ENCODE measurements at places on chromosomes 16 and 17.
A peak's percentile ranks its signal among the peaks of the same experiment; 100 is the strongest.

DNA sequence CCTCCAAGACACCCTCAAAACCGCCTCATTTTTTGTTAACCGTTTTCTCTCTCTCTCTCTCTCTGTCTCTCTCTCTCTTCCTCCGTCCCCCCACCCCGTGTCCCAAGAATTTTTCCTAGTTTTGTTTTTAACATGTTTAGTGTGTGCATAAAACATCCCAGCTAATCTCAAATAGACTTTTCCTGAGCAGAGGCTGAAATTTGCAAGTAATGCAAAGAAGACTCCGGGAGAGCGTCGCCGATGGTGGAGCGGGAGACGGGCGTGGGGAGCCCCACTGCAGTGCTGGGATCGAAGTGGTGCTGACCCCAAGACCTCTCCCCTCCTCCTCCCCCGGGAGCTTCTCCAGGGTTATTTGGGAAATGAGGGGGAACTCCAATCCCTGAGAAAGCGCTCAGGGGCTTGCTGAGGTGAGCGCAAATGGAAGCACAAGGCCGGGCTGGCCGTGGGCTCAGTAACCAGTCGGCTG, 4.7 kb upstream of the DLX4 start:
- DNase-seq, result no peak

DNA sequence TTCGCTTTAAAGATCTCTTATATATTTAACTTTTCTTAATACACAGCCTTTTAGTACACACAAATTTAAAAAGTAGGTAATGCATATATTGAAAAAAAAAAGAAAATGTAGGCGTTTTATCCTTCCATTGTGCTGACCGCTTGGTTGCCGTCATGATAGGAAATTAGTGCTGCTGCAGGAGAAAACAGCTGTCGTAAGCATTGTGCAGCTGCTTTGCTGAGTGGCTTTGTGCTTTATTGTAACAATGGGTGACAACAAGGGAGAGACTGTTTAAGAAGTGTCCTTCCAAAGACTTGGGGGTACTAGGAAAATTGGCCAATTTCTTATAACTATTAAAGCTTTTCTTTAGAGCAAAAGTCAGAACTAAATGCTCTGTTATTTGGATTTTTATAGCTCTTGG, 5.0 kb downstream of the HERPUD1 start:
- DNase-seq, result no peak

DNA sequence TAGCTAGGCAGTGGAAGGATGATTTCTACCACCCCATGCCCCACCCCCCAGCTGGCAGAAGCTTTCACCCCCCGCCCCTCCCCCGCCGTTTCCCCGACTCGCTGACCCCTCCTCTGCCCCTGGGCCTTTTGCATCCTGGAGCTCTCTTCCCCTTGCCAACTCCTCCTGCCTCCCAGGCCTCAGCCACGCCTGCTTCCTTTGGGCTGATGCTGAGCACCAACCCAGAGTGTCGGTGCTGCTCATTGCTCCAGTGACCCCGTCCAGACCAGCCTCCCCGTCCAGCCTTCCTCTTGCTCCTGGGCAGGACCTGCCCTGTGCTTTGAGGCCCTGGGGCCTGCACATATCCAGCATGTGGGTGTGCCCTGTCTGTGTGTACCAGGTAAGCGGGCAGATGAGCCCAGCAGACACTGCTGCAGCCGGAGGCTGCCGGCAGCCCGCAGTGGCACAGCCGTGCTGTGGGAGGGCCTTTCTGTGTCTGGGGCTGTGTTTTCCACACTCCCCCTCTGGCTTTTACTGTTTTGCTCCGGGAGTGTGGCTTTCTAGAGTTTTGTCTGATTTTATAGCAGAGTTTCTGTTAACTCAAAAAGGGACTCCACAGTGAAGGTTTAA, 72.9 kb downstream of the JPH3 start:
- no peak for DNase-seq

DNA sequence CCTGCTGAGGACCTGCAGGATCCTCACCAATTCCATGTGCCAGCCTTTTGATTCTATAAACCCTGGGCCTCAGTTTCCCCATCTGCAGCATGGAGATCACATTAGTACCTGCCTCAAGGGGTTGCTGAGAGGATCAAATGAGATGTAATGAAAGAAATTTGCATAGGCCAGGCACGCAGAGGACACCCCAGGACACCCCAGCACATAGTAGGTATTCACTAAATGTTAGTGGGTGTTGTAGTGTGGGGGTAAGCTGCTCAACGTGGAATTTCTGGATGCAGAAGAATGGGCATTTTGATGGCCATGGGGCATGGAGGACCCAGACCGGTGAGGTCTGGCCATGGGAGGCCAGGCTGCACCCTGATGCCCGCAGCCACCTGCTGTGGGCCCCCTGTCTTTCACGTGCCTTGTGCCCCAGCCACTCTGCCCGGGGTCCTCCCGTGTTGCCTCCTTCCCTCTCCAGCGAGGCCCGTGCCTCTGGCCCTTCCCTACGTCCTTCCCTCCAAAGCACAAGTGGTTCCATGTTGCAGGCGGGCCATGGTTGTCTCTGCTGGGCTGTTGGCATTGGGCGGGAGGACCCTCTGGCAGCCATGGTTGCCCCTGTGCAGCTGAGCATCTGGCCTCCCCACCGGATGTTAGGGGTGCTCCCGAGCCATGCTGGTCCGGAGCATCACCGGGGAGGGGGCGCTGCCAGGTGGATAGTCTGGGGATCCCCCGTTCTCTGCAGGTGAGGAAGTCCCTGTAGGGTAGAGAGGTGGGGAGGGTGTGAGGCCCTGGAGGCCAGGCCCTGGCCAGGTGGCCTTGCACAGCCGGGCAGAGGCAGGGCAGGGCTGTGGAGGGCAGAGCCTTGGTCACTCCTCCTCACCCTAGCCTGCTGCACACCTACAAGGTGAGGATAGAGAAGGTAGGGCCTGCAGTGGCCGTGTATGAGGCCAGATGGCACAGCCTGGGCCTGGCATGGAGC, 8.6 kb downstream of the MAP2K3 start:
- DNase-seq, result no peak

GRCh38 chr17:67171560-67171959, 73.4 kb downstream of the HELZ start:
- DNase-seq, result no peak

DNA sequence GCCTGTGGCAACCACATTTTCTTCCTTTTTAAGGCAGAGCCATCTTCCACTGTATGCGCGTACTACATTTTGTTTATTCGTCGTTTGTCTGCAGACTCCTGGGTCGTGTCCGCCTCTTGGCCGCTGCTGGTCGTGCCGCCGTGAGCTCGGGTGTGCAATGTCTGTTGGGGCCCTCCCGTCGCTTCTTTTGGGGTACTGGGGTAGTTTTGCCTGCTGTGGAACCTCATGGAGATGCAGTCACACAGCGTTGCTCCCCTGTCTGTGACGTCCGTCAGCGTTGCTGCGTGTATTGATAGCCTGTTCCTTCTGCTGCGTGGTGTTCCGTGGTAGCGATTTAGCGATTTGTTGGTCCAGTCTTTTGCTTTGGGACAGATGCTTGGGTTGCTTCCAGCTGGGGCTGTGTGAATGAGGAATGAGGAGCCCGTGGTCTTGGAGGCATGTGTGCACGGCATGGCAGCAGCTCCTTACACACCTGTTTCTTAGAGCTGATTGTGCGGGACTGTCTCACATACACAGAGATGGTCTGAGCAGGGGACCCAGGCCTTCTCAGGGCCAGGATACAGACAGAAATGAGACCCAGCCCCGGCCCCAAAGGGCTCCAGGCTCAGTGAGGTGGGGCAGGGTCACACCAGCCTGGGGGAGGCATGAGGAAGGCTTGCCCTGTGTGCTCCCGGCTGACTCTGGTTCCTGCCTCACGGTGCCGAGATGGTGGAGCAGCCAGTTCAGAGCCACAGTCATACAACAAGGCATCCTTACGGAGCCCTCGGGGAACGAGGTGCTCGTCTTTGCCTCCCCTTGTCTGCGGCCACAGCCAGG, 78.4 kb upstream of the GSE1 start:
- DNase-seq, result no peak

- no peak for DNase-seq
These were observed 3.5 kb upstream of the SNX29 start for GRCh38 chr16:11973070-11973469.

- no peak for DNase-seq
These were observed 46.5 kb downstream of the NT5M start for GRCh38 chr17:17349724-17350106.

- no peak for DNase-seq
These were observed 1.6 kb upstream of the HSD3B7 start for GRCh38 chr16:30983289-30983889.

- DNase-seq, result peak; percentile 28
These were observed 4.8 kb downstream of the GSG1L2 start for GRCh38 chr17:9817086-9817485.

DNA sequence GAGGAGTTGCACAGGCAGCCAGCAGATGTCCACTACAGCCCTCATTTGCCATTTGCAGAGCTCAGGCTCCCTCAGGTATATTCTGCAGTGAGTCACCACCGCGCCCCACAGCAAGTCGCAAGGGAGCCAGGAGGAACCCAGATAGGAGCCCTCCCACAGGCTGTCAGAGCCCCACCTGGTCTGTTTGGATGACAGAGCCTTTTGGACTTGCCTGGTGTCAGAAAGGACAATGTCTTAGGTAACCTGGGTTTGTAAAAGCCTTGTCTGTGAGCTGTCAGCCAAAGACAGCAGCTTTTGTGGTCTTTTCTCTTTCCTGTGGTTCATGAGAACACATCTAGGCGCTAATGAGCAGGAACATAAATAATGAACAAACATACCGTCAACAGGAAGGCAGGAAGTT, 70.9 kb downstream of the GNAO1 start:
- no peak for DNase-seq

- DNase-seq, result no peak
These were observed 3.5 kb upstream of the CXCL16 start for GRCh38 chr17:4743216-4743615.

DNA sequence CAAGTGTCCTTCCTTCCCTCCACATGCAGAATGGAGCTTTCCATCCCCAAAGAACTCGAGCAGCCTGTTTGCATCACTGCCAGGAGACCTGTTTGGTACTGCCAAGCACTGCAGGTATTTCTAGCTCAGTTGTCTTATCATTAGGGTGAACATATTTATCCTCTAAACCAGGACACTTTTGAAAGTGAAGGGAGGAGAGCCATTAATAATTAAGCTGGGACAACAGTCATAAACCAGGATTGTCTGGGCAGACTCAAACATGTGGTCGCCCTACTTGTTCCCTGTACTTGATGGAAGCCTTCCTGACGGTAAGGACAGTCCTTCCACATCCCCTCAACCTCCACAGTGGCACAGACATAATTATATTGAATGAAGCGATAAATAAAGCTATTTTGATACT, 67.4 kb downstream of the PRKCA start:
- DNase-seq, result no peak

DNA sequence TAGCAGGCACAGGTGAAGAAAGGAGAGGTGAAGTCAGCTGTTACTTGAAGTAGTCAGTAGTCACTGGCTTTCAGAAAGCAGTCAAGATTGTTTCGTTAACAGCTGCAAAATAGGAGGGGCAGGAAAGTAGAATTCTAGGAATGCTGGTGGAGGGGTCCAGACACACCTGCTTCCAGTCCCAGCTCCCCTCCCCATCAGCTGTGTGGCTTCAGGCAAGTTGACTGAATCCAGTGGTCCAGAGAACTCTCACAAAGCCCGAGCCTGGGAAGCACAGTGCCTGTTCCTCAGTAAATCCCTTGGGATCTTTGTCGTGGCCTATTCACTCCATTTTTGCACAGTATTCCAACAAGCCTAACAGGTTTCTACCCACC, 4.6 kb upstream of the SOCS1 start:
- no peak for DNase-seq

- DNase-seq, result no peak
These were observed 532.8 kb downstream of the XYLT1 start for GRCh38 chr16:16938009-16938408.

DNA sequence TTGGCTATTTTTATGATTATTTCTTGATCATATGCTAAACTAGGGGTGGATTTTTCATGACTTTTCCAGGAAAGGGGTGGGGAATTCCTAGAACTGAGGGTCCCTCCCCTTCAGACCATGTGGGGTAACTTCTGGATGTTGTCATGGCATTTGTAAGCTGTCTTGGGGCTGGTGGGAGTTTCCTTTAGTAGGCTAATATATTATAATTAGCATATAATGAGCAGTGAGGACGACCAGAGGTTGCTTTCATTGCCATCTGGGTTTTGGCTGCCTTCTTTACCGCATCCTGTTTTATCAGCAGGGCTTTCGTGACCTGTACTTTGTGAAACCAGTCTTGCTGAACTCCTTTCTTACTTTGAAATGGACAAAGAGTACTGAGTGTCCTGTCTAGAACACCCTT, 40.4 kb upstream of the ABCA5 start:
- no peak for DNase-seq

- DNase-seq, result no peak
These were observed 32.5 kb upstream of the CCR7 start for GRCh38 chr17:40597556-40598300.

DNA sequence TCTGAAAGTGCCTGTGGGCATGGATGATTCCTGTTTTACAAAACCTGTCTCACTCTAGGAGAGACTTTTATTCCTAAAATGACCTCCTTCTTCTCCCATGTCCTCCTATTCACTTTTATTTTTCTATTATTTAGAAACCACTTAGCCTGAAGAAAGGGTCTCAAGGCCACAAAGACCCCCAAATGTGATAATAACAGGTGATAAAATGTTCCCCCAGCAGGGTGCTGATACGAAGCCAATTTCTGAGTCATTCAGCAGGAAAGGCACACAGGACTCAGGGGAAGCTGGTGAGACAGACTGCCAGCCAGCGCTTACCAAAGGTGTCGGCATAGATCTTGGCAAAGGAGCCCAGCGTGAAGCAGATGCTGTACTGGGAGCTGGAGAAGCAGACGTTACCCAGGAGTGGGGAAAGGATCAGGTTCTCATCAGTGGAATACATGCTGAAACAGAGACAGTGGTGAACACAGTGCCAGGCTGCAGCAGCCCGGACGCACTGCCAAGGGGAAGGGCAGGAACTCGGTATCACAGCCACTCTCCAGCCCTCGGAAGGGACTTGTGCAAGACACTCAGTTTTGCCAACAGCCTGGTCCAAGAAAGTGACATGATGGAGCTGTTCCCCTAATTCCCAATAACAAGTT, 24.6 kb downstream of the HIGD1B start:
- no peak for DNase-seq

GRCh38 chr17:1977583-1978395, 47.3 kb downstream of the RTN4RL1 start:
- no peak for DNase-seq

DNA sequence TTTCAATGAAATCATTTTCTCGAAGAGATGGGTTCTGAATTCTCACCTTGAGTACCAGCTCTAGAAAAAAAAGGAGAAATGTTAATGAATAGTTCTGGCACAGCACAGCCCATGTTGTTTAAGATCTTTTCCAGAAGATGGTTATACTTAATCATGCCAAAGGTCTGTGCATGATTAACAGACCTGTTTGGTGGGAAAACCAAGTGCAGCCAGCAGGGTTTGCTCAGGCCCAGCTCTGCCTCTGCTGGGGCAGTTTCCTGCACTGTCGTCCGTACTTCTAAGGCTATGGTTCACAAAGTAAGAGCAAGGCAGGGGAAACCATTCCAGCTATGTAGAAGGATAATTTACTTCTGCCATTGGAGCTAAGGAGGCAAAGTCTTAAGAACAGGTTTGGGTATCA, 10.7 kb downstream of the ANKRD40 start:
- DNase-seq, result no peak

GRCh38 chr16:3020604-3021448, 658 bp downstream of the TNFRSF12A start:
- peak; percentile 68 for DNase-seq

- DNase-seq, result no peak
These were observed 521.3 kb downstream of the GRIN2A start for GRCh38 chr16:9660898-9661297.
